Activated T-helper 17 cell treated with anti-CD3 and anti-CD28 coated beads, Interleukin-2, amount 50 U/mL, for 72 hours (primary cell): ENCODE measurements at places on chromosomes 2 and 18. TPM values are rescaled to one million over a fixed set of nuclear protein-coding genes. Genes with fewer than 3 reads are reported as not detected.

DNA sequence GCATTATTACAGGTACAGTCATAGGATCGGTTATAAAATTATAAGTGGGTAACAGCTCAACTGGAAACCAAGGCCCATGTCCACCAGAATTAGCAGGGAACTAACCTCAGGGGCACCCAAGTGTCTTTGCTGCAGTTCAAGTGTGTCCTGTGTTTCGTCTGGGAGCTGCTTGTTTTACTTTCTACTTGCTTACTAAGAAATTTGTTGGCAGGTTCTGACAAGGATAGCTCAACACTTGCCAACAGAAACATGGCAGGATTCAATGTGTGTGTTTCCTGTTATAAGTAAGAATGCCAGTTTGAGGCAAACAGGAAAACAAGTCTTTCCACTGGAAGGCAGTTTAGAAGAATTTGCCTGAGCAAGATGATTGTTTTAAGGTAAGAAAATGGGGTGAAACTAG, 104.5 kb downstream of the EPHA4 start:
- no peaks in the 10 kb centered on the region for H3K36me3 ChIP-seq
- H3K4me1 ChIP-seq, result peaks cover 22% of the 10 kb centered on the region
- no peaks in the 10 kb centered on the region for H3K27me3 ChIP-seq
- no peak for ATAC-seq
- H3K4me3 ChIP-seq, result no peak overlapping the region

- H3K36me3 ChIP-seq, result no peaks in the 10 kb centered on the region
- peaks cover 31% of the 10 kb centered on the region for H3K27me3 ChIP-seq
- no peak for ATAC-seq
- no peaks in the 10 kb centered on the region for H3K4me1 ChIP-seq
- H3K27ac ChIP-seq, result no peak overlapping the region
- H3K4me3 ChIP-seq, result no peak overlapping the region
Observed at GRCh38 chr2:10892796-10893350, 18.9 kb upstream of the KCNF1 start.

The SERPINB7 gene
- not detected for total RNA-seq

DNA sequence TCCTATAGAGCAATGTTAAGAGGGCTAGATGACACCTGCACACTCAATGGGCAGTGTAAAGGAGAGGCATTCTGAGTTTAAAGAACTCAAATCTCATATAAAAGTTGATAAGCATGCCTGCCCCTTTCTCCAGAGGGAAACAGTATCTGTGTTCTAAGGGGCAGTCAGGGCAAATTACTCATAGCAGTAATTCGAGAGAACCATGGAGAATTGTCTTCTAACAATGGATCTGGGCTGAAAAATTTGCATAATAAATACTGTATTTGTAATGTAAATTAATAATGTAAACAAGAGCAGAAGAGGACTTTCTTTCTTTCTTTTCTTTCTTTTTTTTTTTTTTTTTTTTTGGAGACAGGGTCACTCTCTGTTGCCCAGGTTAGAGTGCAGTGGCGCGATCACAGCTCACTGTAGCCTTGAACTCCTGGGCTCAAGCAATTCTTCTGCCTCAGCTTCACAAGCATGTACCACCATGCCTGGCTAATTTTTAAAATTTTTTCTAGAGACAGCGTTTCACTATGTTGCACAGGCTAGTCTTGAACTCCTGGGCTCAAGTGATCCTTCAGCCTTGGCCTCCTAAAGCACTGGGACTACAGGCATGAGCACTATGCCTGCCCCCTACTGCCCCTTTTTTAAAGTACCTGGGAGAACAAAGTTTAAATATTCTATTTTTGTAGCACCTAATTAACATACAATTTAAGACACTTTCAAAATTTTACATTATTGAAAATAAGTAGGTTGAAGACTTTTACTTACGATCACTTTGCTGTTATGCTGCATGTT, 70.6 kb downstream of the OTX1 start:
- ATAC-seq, result no peak
- H3K27ac ChIP-seq, result no peak overlapping the region
- no peak overlapping the region for H3K4me3 ChIP-seq
- H3K36me3 ChIP-seq, result no peaks in the 10 kb centered on the region
- no peaks in the 10 kb centered on the region for H3K4me1 ChIP-seq
- H3K27me3 ChIP-seq, result no peaks in the 10 kb centered on the region

- no peak overlapping the region for H3K27ac ChIP-seq
- no peak for ATAC-seq
- H3K4me1 ChIP-seq, result no peaks in the 10 kb centered on the region
- H3K27me3 ChIP-seq, result peaks cover 6% of the 10 kb centered on the region
- no peak overlapping the region for H3K4me3 ChIP-seq
Observed at GRCh38 chr18:68409576-68409975, 305.3 kb downstream of the TMX3 start.

DNA sequence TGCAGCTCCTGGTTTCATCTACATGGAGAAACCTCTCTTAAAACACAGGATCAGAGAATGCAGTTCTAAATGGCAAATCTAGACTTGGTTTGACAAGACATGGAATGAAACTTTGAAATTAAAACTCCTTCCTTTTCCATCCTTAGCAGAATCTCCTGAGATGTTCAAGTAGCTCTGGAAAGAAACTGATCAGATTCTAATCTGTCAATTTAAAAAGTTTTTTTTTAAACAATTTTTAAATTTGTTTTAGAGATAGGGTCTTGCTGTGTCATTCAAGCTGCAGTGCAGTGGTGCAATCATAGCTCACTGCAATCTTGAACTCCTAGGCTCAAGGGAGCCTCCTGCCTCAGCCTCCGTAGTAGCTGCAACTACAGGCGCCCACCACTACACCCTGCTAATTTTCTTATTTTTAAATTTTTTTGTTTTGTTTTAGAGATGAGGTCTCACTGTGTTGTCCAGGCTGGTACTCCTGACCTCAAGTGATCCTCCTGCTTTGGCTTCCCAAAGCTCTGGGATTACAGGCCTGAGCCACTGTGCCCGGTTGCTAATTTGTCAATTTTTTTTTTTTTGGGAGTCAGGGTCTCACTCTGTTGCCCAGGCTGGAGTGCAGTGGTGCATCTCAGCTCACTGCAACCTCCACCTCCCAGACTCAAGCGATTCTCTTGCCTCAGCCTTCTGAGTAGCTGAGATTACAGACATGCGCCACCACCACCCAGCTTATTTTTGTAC, 216.7 kb downstream of the TGIF1 start:
- H3K27me3 ChIP-seq, result no peaks in the 10 kb centered on the region
- H3K27ac ChIP-seq, result no peak overlapping the region
- H3K36me3 ChIP-seq, result no peaks in the 10 kb centered on the region
- no peak for ATAC-seq
- peaks cover 14% of the 10 kb centered on the region for H3K4me1 ChIP-seq
- H3K4me3 ChIP-seq, result no peak overlapping the region

- no peak overlapping the region for H3K4me3 ChIP-seq
- ATAC-seq, result no peak
- H3K4me1 ChIP-seq, result no peaks in the 10 kb centered on the region
Observed at GRCh38 chr2:128721096-128721495, 402.4 kb upstream of the HS6ST1 start.
